ENCODE measurements at places on chromosomes 4 and X.

DNA sequence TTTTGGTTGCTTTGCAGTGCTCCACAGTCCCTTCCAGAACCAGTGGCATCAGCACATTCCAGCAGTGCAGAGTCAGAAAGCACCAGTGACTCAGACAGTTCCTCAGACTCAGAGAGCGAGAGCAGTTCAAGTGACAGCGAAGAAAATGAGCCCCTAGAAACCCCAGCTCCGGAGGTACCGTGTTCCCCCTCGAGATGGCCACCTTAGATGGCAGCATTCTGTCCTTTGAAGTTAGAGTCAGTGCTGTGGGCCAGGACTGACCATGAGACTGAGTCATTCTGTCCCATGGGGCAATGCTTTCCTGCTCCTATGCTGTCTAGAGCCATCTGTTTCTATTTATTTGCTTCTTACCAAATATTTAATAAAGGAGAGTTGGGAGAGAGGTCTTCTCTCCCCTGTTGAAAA, 112.3 kb downstream of the KLHL8 start:
- no peak for DNase-seq
- H3K4me1 ChIP-seq, result peaks cover 22% of the 10 kb centered on the region
- no peak overlapping the region for H3K27ac ChIP-seq
- no peak overlapping the region for H3K4me3 ChIP-seq

DNA sequence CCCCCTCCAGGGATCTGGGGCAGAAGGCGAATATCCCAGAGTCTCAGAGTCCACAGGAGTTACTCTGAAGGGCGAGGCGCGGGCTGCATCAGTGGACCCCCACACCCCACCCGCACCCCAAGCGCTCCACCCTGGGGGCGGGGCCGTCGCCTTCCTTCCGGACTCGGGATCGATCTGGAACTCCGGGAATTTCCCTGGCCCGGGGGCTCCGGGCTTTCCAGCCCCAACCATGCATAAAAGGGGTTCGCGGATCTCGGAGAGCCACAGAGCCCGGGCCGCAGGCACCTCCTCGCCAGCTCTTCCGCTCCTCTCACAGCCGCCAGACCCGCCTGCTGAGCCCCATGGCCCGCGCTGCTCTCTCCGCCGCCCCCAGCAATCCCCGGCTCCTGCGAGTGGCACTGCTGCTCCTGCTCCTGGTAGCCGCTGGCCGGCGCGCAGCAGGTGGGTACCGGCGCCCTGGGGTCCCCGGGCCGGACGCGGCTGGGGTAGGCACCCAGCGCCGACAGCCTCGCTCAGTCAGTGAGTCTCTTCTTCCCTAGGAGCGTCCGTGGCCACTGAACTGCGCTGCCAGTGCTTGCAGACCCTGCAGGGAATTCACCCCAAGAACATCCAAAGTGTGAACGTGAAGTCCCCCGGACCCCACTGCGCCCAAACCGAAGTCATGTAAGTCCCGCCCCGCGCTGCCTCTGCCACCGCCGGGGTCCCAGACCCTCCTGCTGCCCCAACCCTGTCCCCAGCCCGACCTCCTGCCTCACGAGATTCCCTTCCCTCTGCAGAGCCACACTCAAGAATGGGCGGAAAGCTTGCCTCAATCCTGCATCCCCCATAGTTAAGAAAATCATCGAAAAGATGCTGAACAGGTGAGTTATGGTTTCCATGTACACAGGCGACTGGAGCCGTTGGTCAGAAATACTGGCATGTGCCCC, at the start of gene CXCL1:
Gene CXCL1 (plus strand): TSS at position 264 of the 926 bp plus-strand sequence. CDS start 78 bp downstream, at position 342.
- no peaks in the 10 kb centered on the region for H3K4me1 ChIP-seq
- peaks cover 35% of the 10 kb centered on the region for H3K27me3 ChIP-seq
- no peak within 1 kb of the TSS for H3K27ac ChIP-seq
- H3K4me3 ChIP-seq, result peak within 1 kb of the TSS; percentile 30

GRCh38 chr4:154741131-154741665, 2.6 kb upstream of the LRAT start:
- no peak overlapping the region for H3K27ac ChIP-seq
- peaks cover 14% of the 10 kb centered on the region for H3K4me1 ChIP-seq
- no peak for DNase-seq
- H3K27me3 ChIP-seq, result peaks cover 67% of the 10 kb centered on the region

DNA sequence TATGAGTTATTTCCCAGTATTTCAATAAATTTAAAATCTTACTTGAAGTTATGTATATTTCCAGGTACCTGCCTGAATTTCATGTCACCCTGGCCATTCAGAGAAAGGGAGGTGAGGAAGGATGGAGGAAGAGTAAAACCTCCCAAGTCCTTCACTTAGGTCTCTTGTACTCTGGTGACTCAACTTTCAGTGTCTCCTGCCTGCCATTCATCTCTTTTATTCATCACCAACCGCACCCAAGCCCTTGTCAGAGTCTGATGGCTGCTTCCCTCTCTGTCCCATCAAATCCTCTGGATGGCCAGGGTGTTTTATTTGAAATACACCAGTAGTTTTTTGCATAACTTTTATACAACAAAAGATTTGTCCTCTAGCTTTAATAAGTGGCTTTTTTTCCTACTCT, 17.8 kb downstream of the TMPRSS11E start:
- H3K27me3 ChIP-seq, result no peaks in the 10 kb centered on the region
- no peak overlapping the region for H3K27ac ChIP-seq
- no peak for DNase-seq
- H3K4me1 ChIP-seq, result peaks cover 6% of the 10 kb centered on the region
- H3K4me3 ChIP-seq, result no peak overlapping the region
- no peaks in the 10 kb centered on the region for H3K36me3 ChIP-seq

- DNase-seq, result no peak
- no peaks in the 10 kb centered on the region for H3K27me3 ChIP-seq
- H3K36me3 ChIP-seq, result no peaks in the 10 kb centered on the region
- no peaks in the 10 kb centered on the region for H3K4me1 ChIP-seq
Measured at GRCh38 chr4:153969542-153969941, 180.7 kb upstream of the SFRP2 start.

DNA sequence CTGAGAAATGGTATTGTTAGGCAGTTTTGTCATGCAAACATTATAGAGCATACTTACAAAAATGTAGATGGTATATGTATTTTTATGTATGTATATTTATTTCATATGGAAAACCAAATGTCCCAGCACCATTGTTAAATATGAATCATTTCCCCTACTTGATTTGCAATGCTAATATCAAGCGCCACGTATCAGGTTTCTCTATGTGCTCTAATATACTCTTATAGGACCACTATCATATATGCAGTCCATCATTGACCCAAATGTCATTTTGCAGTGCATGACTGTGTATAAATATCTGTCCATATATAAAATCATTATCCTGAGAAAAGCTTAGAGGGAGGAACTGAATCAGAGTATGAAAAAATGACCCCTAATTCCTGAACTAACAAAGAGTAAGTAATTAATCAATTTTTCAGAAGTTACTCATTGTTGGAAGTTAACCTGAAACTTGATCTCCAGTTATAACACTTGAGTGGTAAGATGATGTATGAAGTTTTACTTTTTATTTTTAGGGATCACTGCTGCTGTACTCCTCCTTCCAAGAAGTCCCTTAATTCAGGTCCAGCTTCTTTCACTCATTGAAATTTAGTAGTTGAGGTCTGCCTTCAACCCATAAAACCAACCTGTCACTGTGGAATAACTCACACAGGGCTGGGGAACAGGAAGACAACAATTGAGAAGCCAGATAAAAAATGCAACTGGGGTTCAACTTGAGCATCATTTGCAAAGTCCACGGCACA, 134.8 kb upstream of the LDB2 start:
- H3K27me3 ChIP-seq, result no peaks in the 10 kb centered on the region
- no peak for DNase-seq
- H3K36me3 ChIP-seq, result no peaks in the 10 kb centered on the region
- H3K4me1 ChIP-seq, result no peaks in the 10 kb centered on the region
- H3K27ac ChIP-seq, result no peak overlapping the region

- H3K27me3 ChIP-seq, result no peaks in the 10 kb centered on the region
- H3K4me3 ChIP-seq, result peak within 1 kb of the TSS; percentile 88
- peak within 1 kb of the TSS; percentile 74 for H3K27ac ChIP-seq
- H3K36me3 ChIP-seq, result peaks cover 14% of the 10 kb centered on the region
- H3K4me1 ChIP-seq, result peaks cover 10% of the 10 kb centered on the region
- DNase-seq, result peak; percentile 89
Measured at GRCh38 chrX:153934762-153935325, at the start of gene NAA10. NAA10 (minus strand) TSS chrX:153935037; CDS start chrX:153934904, 133 bp downstream.

- peaks cover 17% of the 10 kb centered on the region for H3K27me3 ChIP-seq
- peaks cover 4% of the 10 kb centered on the region for H3K36me3 ChIP-seq
- H3K4me3 ChIP-seq, result peak overlapping the region; percentile 78
- DNase-seq, result peak; percentile 72
Measured at GRCh38 chrX:150363561-150364346, 637 bp downstream of the MAMLD1 start.

DNA sequence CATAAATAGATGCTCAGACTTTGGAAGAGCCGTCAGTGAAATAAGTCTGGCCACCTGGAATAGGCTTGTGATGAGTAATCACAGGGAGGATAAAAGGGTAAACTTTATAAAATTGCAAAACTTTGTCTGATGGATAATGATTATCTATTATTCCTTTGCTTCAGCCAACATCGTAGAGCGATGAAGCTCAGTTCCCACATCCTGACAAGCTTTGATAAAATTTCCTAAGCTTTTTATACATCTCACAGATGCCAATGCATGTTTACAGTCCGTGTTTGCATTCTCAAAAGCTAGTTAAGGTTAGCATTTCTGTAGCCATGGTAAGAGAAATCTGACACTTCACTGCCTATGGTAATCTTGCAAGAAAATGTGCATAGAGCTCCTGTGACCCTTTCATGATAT, 15.4 kb upstream of the UGDH start:
- H3K36me3 ChIP-seq, result no peaks in the 10 kb centered on the region
- H3K27ac ChIP-seq, result no peak overlapping the region
- DNase-seq, result no peak

DNA sequence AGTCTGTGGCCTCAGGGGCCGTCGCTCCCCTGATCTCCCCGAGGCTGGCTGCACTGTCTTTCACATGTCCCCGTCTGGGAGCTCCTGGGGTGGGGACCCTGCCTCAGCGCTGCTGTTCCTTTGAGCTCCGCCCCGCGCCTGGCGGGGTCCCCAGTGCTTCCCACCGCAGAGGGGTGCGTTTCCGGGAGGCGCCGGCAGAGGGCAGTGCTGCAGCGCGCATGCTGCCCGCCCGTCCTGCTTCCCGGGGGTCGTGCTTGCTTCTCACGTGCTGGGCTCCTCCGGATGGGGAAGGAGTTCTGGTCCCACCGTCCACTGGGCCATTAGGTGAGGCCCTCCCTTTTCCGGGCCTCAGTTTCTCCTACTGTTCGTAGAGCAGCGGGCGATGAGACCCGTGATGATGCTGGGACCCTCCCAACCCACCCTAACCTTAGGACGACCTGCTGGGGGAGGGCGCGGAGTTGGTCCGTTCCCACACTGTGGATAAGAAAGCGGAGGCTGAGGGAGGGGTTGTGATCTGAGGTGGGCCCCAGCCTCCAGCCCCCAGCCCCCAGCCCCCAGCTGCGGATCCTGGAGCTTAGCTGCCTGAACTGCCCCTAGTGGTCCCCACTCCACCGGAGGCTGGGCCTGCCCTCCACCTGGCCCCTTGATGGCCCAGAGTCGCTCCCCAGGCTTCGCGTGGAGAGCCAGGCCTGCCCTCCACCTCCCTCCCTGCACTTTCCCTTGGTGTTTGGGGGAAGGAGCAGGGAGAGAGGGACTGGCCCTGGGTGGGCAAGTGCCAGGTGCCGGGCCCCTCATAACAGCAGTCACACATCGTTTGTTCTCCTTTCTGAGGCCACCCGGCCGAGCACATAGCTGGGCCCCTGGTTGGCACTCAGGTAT, 15.3 kb downstream of the CPZ start:
- H3K27me3 ChIP-seq, result no peaks in the 10 kb centered on the region
- H3K4me3 ChIP-seq, result no peak overlapping the region
- no peaks in the 10 kb centered on the region for H3K36me3 ChIP-seq

GRCh38 chrX:112820364-112821268, 20.0 kb downstream of the AMOT start:
- no peaks in the 10 kb centered on the region for H3K36me3 ChIP-seq
- H3K27ac ChIP-seq, result peak overlapping the region; percentile 58
- H3K27me3 ChIP-seq, result no peaks in the 10 kb centered on the region
- H3K4me1 ChIP-seq, result peaks cover 11% of the 10 kb centered on the region

GRCh38 chr4:181959121-181959520, 284.1 kb upstream of the TENM3 start:
- no peak overlapping the region for H3K4me3 ChIP-seq
- no peaks in the 10 kb centered on the region for H3K36me3 ChIP-seq
- DNase-seq, result peak; percentile 10
- no peaks in the 10 kb centered on the region for H3K27me3 ChIP-seq
- H3K27ac ChIP-seq, result no peak overlapping the region

- no peaks in the 10 kb centered on the region for H3K36me3 ChIP-seq
- H3K4me1 ChIP-seq, result no peaks in the 10 kb centered on the region
- no peak overlapping the region for H3K27ac ChIP-seq
- peaks cover 1% of the 10 kb centered on the region for H3K27me3 ChIP-seq
- no peak overlapping the region for H3K4me3 ChIP-seq
Measured at GRCh38 chrX:23387550-23388184, 53.0 kb downstream of the PTCHD1 start.

- H3K27ac ChIP-seq, result no peak overlapping the region
- no peak overlapping the region for H3K4me3 ChIP-seq
- H3K4me1 ChIP-seq, result no peaks in the 10 kb centered on the region
- H3K27me3 ChIP-seq, result no peaks in the 10 kb centered on the region
- no peak for DNase-seq
Measured at GRCh38 chr4:14083150-14083549, 455.6 kb upstream of the BOD1L1 start.
